ENCODE measurements at places on chromosomes 6 and 20.

GRCh38 chr6:151160929-151161757 is 78.6 kb upstream of the AKAP12 start:
- no peak for DNase-seq

GRCh38 chr6:89525786-89526562 is 93.0 kb downstream of the ANKRD6 start:
- DNase-seq = no peak

DNA sequence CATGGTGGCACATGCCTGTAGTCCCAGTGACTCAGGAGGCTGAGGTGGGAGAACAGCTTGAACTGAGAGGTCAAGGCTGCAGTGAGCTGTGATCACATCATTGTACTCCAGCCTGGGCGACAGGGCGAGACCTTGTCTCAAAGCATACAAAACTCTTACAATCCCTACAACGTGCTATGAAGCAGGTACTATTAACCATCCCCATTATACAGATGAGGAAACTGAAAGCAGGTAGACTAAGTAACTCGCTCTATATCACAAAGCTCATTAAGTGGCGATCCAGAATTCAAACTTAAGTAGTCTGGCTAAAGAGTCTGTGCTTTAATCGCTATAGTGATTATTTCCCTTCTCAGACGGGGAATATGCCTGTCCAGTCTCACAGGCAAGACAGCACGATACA is 54.7 kb downstream of the CDK19 start:
- no peak for DNase-seq

GRCh38 chr6:83590416-83590815 is 78.1 kb downstream of the PRSS35 start:
- no peak for DNase-seq

GRCh38 chr6:11804135-11804534 is 25.5 kb upstream of the ADTRP start:
- no peak for DNase-seq

- DNase-seq = no peak
Observed at GRCh38 chr6:72788188-72788587, 166.3 kb downstream of the KCNQ5 start.

DNA sequence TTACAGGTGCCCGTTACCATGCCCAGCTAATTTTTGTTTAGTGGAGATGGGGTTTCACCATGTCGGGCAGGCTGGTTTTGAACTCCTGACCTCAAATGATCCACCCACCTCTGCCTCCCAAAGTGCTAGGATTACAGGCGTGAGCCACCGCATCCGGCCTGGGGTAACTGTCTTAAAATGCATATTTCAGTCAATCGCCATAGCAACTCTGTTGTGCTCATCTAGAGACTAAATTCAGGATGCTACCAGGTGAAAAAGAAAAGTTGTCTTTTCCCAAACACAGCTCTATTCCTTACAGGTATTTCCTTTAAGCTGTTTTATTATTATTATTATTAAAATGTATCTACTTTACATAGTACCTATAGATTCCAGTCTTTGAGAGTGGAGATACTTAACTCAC is 66.6 kb downstream of the RNF182 start:
- no peak for DNase-seq
